ENCODE measurements at places on chromosomes 4 and X.
A peak's percentile ranks its signal among the peaks of the same experiment; 100 is the strongest.

GRCh38 chr4:1597021-1597931 lies 86.8 kb downstream of the FAM53A start:
- DNase-seq, result no peak

DNA sequence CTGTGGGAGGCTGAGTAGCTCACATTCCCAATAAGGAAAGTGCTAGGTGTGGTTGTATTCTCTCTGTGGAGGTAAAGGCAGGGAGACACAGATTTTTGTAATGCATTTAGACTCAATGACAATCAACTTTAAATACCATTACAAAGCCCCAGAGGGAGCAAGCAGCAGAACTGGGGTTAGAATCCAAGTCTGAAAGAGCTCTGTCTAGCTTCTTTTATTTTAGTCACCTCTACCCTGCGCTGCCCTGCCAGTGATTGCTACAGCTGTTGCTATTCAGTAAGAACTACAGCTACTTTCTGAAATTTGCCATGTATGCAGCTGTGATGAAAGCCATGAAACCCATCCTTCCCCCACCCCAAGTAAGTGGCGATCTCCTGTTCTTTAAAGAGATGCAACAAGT lies 22.5 kb downstream of the SLC39A8 start:
- DNase-seq, result no peak

DNA sequence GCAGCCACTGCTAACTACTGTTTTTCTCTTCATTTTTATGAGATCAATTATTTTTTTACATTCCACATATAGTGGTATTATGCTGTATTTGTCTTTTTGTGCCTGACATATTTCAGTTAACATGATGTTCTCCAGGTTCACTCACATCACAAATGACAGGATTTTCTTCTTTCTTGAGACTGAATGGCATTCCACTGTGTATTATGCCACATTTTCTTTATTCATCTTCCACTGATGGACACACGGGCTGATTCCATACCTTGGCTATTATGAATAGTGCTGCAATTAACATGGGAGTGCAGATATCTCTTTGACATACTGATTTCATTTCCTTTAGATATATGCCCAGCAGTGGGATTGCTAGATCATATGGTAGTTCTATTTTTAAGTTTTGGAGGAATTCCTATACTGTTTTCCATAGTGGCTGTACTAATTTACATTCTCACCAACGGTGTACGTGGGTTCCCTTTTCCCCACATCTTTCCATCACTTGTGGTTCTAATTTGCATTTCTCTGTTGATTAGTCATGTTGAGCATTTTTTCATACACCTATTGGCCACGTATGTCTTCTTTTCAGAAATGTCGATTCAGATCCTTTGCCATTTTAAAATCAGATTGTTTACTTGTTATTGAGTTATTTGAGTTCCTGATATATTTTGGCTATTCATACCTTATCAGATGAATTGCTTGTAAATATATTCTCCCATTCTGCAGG lies 14.9 kb upstream of the ZCCHC4 start:
- DNase-seq, result no peak

GRCh38 chrX:72107320-72107719 lies 24.4 kb downstream of the RTL5 start:
- DNase-seq, result peak; percentile 38

DNA sequence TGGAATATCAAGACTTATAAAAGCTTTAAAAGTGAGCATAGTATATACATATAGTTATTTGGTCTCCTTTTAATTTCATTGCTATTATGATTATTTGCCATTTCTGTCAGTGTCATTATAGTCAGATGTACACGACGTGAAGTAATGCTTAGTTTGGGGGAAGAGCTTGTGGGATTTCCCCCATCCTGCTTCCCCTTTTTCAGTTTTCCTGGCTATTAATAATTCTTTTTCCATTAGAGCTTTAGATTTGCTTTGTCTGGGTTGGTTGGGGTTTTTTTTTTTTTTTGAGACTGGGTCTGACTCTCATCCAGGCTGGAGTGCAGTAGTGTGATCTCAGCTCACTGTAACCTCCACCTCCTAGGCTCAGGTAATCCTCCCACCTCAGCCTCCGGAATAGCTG lies 5.4 kb downstream of the ABCE1 start:
- DNase-seq, result no peak

- no peak for DNase-seq
Observed at GRCh38 chr4:21469438-21470300, 478.9 kb downstream of the KCNIP4 start.

GRCh38 chrX:34063616-34064015 lies 68.5 kb downstream of the FAM47A start:
- DNase-seq, result no peak

- no peak for DNase-seq
Observed at GRCh38 chr4:168628251-168628650, 131.4 kb downstream of the PALLD start.

GRCh38 chr4:152357206-152357605 lies 178.7 kb downstream of the FBXW7 start:
- DNase-seq, result no peak

DNA sequence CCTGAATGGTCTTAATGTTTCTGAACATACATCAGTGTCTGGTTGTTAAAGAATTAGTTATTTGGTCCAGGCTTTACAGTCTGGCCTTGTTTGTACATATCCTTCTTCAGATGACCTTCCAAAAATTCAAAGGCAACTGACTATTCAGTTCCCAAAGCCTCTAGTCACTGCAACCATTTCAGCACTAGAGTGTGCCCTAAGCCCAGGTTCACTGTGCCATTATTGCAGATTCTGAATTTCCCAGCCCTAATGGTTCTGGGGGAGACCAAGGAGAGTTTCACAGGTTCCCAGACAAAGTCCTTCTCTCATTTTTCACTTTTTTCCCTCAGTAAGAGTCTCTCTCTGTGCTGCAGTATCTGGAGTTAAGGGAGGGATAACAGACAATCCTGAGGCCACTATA lies 235.8 kb downstream of the TRAM1L1 start:
- no peak for DNase-seq

- DNase-seq, result no peak
Observed at GRCh38 chr4:53619431-53619830, 28.1 kb upstream of the LNX1 start.

DNA sequence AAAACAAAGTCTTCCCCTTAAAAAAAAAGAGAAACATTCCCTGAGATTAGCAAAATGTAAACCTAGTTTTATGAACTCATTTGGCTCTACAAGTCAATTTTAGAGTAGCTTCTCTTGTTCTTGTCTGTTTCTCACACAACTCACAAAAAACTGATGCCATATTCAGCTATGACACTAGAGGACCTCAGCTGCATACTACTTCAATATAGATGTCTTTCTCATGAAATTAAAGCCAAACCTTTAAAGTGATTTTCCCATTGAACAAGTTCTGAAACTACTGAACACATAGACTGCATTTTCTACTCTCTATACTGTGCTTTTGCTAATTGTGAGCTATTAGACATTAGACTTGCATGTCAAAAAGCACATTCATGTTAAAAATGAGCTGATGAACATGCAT lies 49.8 kb downstream of the TBCK start:
- peak; percentile 8 for DNase-seq

DNA sequence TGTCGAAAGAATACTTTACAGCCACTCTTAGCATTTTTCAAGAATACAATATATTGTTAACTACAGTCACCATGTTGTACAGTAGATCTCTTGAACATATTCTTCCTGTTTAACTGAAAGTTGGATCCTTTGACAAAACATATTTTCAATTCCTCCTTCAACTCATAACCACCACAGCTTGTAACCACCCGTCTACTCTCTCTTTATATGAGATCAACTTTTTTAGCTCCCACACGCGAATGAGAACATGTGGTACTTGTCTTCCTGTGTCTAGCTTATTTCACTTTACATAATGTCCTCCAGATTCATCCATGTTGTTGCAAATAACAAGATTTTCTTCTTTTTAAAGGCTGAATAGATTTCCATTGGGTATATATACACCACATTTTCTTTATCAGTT lies 338.3 kb upstream of the IGFBP7 start:
- DNase-seq, result no peak

GRCh38 chr4:40949358-40950100 lies 199.8 kb downstream of the NSUN7 start:
- no peak for DNase-seq

DNA sequence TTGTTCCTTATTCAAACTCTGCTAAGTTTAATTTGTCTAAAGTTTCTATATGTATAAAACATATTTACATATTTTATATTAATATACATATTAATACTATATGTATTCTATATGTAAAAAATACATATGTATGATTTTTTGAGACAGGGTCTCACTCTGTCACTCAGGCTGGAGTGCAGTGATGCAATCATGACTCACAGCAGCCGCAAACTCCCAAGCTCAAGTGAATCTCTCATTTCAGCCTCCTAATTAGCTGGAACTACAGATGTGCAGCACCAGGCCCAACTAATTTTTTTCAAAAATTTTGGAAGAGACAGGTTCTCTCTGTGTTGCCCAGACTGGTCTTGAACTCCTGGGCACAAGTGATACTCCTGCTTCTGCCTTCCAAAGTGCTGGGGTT lies 684.9 kb downstream of the TRAM1L1 start:
- no peak for DNase-seq

- DNase-seq, result no peak
Observed at GRCh38 chr4:30256116-30256832, 463.9 kb upstream of the PCDH7 start.

- DNase-seq, result no peak
Observed at GRCh38 chr4:19583827-19584569, 667.7 kb upstream of the SLIT2 start.

GRCh38 chrX:138945219-138945618 lies 233.7 kb upstream of the FGF13 start:
- no peak for DNase-seq

DNA sequence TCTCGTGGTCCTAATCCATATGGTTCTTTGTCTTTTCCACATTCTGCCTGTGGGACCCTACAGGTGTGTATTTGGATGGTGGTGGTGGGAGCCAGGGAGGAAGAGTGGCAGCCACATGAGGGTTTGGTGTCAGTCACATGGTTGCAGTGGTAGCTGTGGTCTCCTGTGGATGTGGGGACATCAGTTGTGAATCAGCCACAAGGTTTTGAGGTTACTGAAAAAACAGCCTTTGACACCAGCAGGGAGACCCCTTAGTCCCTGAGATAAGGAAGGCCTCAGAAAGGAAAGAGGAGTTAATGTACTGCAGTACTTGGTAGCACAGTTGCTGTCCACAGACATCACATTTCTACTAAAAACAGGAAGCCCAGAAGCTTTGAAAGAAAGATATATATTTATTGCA lies 15.8 kb upstream of the GAGE10 start:
- no peak for DNase-seq

GRCh38 chr4:40394236-40394635 lies 59.1 kb downstream of the CHRNA9 start:
- DNase-seq, result no peak

GRCh38 chr4:85895755-85896154 lies 420.8 kb downstream of the ARHGAP24 start:
- DNase-seq, result no peak

- no peak for DNase-seq
Observed at GRCh38 chrX:55839485-55839884, 121.9 kb downstream of the RRAGB start.

DNA sequence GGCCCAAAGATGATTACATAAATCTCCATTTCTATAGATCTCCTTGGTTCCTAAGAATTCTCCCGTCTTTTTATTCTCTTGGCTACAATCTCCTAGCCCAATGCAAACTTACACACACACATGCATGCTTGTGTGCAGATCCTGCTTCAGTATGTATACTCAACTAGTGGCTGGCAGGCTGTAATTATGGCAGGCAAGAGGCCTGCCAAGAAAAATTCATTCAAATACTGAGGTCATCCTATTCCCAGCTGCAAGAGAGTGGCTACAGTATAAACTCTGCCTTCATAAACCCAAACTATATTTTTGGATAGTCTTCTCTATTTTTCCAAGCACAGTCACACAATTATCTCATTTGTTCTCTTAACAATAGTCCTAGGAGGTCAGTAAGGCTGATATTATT lies 95.2 kb downstream of the SHROOM4 start:
- no peak for DNase-seq

DNA sequence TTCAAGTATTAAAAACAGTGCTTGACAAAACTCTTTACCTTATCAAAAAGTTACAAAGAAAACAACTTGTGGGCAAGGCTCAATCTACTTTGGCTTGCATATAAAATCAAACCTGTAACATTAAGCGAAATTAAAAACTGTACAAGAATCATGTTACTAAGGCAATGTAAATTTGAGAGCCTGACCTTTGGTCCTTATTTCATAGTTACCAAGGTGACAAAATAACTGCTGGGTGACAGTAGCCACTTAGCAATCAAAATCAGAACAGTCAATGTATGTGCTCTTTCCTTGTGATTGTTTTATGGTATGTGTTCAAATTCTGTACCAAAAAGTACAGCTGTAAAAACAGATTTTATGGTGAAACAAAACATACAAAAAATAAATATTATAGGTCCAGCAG lies 204.0 kb downstream of the RASL11B start:
- no peak for DNase-seq

DNA sequence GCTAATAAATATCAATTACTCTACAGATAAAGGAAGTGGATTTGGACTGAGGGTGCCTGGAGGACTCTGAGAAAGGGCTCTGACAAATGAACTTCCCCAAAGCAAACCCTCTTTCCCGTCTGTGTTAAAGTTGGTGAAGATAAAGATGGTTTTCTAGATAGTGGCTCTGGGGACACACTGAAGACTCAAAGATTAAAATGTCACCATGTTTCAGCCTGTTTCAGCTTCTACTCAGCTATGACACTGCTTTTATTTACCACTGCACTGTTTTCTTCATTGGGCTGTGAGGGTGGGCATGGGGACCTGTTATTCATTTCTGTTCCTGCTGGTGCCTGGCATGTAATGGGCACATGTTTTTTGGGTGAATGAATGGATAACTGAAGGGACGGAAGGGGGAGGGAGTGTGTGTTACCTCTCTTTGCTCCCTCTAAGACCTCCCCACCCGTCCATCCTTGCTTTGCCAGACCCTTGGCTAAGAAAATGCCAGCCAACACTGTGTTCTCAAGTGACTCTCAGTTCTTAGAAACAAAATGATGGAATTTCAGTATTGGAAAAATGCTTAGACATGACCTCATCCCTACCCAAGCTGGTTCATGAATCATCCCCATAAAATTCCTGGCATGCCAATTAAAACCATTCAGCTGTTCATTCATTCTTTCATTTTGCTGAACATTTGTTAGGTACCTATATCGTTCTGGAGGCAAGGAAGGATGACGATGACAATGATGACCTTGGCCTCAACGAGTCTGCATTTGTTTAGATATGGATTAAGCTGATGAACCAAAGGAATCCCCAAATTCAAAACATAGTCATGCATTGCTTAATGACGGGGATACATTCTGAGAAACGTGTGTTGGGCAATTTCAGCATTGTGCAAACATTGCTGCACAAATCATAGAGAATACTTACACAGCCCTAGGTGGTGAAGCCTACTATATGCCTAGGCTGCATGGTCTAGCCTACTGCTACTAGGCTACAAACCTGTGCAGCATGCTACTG lies 13.4 kb upstream of the STK32B start:
- DNase-seq, result no peak

GRCh38 chrX:39203427-39203826 lies 402.2 kb downstream of the MID1IP1 start:
- DNase-seq, result no peak

GRCh38 chrX:48784726-48785125 lies 1.7 kb upstream of the GATA1 start:
- no peak for DNase-seq

GRCh38 chrX:4547213-4547836 lies 833.9 kb upstream of the PRKX start:
- DNase-seq, result peak; percentile 20

- DNase-seq, result no peak
Observed at GRCh38 chrX:111180750-111181240, 84.8 kb downstream of the PAK3 start.

All from CD4-positive, alpha-beta T cell treated with Interleukin-12 subunit alpha and Interleukin-12 subunit beta, for 1 hour (primary cell).